ENCODE measurements at places on chromosomes 1 and 21.

GRCh38 chr1:31632649-31633048 is 12.0 kb downstream of the PEF1 start:
- H3K27me3 ChIP-seq = no peaks in the 10 kb centered on the region
- H3K36me3 ChIP-seq = peaks cover 83% of the 10 kb centered on the region
- no peak overlapping the region for H3K27ac ChIP-seq
- DNase-seq = no peak
- H3K4me3 ChIP-seq = no peak overlapping the region
- peaks cover 36% of the 10 kb centered on the region for H3K4me1 ChIP-seq

DNA sequence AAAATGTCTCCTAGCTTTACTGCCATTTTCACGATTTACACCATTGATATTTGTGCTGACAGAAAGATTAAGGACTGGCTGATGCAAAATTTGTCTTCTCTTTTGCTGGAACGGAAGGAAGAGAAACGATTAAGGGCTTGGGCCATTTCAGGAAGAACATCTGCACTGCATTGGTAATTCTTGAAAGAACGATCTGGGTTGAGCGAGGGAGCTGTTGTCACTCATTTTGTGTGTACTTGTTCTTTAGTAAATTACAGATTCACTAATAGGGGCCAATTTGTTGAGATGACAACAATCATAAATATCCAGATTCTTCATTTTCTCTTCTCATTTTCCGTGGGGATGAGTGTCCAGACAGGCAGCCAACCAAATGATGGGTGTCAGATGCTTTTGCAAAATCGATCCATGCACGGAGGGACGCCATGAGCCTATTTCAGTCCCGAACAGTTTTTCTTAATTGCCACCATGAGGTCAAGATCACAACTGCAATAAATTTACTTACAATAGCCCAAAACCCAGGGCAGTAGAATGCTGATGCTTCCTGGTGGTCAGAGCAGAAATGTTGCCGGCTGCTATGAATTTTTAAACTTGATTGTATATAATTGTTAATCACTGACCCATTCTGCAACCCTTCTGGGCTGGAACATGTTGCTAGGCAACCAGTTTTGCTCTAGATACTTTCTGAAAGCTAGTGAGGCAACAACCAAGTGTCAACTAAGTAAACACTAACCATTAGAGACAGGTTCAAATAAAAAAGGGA is 132.4 kb upstream of the TIAM1 start:
- H3K4me3 ChIP-seq = no peak overlapping the region
- no peaks in the 10 kb centered on the region for H3K27me3 ChIP-seq
- H3K36me3 ChIP-seq = no peaks in the 10 kb centered on the region
- no peaks in the 10 kb centered on the region for H3K4me1 ChIP-seq
- no peak for DNase-seq

- H3K36me3 ChIP-seq = no peaks in the 10 kb centered on the region
- no peak overlapping the region for H3K4me3 ChIP-seq
- no peaks in the 10 kb centered on the region for H3K4me1 ChIP-seq
- DNase-seq = no peak
- no peaks in the 10 kb centered on the region for H3K27me3 ChIP-seq
- no peak overlapping the region for H3K27ac ChIP-seq
Measured at GRCh38 chr21:14957836-14958235, 107.0 kb downstream of the NRIP1 start.

GRCh38 chr1:205976036-205976435 is 27.2 kb downstream of the RAB7B start:
- H3K27ac ChIP-seq = peak overlapping the region; percentile 74
- no peaks in the 10 kb centered on the region for H3K36me3 ChIP-seq
- no peaks in the 10 kb centered on the region for H3K27me3 ChIP-seq

DNA sequence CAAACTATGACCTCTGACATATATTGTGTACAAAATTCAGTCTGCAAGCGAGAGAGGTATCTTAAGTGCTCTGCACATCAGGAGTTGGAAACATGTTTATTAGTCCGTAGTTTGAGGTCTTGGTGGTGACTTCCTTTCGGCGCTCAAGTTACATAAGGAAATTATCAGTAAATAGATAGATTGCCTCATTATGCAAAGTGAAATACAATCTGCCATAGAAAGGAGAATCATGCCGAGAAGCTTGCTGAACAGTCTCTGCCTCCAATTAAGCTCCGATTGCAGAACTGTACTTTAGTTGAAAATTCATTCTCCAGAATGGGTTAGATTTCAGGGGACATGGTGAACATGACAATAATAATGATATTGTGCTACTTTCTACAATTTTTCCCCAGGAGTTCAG is 271.8 kb downstream of the BRINP2 start:
- DNase-seq = no peak
- no peak overlapping the region for H3K27ac ChIP-seq
- H3K4me3 ChIP-seq = no peak overlapping the region
- no peaks in the 10 kb centered on the region for H3K4me1 ChIP-seq

GRCh38 chr1:43438006-43438405 is 15.7 kb downstream of the HYI start:
- H3K4me3 ChIP-seq = no peak overlapping the region
- no peak overlapping the region for H3K27ac ChIP-seq
- H3K36me3 ChIP-seq = peaks cover 94% of the 10 kb centered on the region

DNA sequence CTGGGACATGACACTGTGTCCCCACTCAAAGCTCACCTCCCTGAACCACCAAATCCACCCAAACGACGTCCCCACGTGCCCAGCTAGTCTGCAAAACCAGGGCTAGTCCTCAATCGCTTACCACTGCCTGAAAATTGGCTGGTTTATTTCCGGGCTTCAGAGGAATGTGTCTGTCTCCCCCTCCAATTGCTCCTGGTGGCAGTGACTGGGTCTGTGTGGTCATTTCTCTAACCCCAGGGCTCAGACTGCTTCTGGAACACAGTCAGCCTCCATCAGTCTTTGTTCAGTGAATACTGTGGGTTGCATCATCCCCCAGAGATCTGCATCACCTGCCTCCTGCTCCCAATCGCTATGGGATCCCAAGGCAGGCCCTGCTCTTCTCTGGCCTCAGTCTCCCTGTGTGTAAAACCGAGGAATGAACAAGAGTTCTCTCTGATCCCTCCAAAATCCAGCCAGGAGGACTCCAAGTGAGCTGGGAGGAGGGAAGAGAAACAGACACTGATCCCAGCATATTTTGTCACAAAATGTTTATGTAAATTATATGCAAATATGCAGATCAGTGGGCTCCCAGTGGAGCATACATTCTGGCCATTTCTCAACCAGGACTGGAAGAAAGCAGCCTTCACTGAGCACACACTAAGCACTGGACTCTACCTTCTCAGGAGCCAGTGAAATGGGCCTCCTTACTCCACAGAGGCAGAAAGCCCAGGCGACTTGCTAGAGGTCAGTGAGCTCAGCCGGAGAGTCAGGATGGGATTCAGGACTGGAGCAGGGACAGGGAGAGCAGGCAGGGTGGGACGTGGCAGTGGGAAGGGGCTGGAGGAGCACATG is 20.9 kb downstream of the SDC3 start:
- no peak overlapping the region for H3K4me3 ChIP-seq
- H3K36me3 ChIP-seq = no peaks in the 10 kb centered on the region
- H3K27me3 ChIP-seq = no peaks in the 10 kb centered on the region
- H3K4me1 ChIP-seq = peaks cover 45% of the 10 kb centered on the region

- H3K36me3 ChIP-seq = no peaks in the 10 kb centered on the region
- no peaks in the 10 kb centered on the region for H3K4me1 ChIP-seq
- H3K27ac ChIP-seq = peak overlapping the region; percentile 92
- no peak for DNase-seq
- H3K27me3 ChIP-seq = no peaks in the 10 kb centered on the region
Measured at GRCh38 chr1:20684651-20685050, 23.5 kb upstream of the DDOST start.
